ENCODE measurements at places on chromosomes 1 and 21.
A peak's percentile ranks its signal among the peaks of the same experiment; 100 is the strongest.

- DNase-seq: no peak
These were observed 44.1 kb upstream of the ACTL8 start for GRCh38 chr1:17710889-17711576.

- no peak for DNase-seq
These were observed 39.0 kb downstream of the TENT5C start for GRCh38 chr1:117644696-117645311.

GRCh38 chr1:82978461-82979324 is 1020.2 kb downstream of the TTLL7 start:
- DNase-seq: no peak

DNA sequence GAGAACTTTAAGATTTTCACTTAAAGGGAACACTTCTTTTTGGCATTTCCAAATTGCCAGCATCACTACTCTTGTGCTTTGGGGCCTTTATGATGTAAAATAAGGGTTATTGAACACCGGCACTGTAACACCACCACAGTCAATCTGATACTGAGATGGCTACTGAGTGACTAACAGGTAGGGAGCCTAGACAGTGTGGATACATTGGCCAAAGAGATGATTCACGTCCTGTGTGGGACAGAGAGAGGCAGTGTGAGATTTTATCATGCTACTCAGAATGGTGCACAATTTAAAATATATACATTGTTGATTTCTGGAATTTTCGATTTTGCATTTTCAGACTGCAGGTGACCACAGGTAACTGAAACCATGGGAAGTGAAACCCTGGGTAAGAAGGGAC is 261.6 kb downstream of the SPATA17 start:
- DNase-seq: no peak

DNA sequence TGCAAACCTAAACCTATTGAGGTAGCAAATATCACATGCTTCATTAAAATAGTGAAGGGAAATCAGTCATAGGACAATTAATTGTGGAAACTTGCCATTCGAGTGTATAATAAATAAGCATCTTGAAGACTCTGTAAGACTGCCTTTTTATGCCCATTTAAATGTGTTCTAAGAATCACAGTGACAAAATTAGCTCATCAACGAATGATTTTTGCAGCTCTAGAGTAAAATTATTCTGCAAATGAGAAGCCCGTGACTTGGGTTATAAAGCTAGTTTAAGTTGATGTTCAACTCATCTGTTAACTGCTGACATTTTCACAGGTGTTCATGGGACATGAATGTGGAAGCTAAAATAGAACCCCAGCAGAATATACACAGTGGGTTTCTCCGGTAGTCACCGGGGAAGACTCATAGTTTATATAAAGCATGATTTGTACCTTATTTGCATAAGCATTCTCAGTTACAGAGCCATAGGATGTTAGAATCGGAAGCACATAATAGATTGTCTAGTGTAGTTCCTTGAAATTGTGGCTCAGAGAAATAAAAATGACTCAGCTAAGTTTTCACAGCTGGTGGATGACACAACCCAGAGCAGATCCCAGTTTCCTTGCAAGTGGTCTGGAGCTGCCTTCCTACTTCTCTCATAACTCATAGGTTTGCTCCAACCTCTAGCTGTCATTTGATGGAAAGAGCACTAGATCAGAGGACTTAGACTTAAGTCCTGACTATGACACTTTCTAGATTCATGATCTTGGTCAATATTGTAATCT is 107.3 kb downstream of the UCHL5 start:
- peak; percentile 89 for DNase-seq

GRCh38 chr1:58652651-58653184 is 47.1 kb downstream of the MYSM1 start:
- peak; percentile 87 for DNase-seq

DNA sequence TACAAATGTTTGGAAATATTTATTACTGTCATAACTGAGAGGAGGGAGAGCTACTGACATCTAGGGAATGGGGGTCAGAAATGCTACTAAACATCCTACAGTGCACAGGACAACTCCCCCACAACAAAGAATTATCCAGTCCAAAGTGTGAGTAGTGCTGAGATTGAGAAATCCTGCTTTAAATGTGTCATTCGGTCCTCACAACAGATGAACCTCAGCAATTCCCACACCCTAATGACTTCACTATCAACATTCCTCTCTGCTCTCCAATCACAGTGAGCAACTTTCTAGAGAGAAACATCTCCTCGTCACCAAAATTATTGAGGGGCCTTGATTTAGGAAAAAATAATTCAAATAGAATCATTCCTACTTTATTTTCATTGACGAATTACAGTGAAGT is 18.0 kb downstream of the OMA1 start:
- DNase-seq: peak; percentile 30

GRCh38 chr1:21381354-21381753 is 58.6 kb upstream of the NBPF3 start:
- DNase-seq: no peak

GRCh38 chr1:10945991-10946509 is 66.4 kb upstream of the TARDBP start:
- no peak for DNase-seq

DNA sequence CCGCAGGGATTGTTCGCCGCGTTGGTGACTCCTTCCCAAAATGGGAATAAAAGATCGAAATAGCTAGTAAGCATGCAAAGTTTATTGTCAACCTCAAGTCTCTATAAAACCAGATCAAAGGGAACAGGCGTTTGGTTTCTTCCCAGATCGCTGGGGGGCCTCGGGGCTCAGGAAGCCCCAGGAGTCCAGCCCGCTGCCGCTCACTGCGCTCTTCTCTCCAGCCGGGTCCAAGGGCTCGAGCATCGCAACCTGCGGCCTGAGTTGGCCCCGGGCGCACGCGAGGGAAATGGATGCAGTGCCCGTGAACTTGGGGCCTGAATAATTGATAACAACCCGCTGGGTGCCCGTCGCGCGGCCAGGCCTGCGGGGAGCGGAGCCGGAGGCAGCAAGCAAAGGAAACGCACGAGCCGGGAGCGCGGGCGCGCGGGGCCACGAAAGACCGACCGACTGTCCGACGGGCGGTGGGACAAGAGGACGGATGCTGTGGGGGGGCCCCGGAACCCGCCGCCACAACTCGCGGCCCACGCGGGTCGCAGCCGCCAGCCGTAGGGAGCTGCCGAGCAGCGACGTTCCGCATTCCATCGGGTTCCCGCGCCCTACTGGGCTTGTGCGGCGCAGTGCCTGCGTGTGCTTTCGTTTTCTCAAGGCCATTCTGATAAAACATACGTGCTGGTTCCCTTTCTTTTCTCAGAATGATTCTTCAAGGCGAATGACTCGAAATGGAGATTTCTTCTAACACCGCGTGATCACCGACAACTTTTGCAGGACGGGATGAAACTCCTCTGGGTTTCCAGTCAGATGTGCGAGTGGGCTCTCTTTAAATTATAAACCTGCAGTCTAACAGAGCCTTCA is 14.0 kb upstream of the ALX3 start:
- DNase-seq: peak; percentile 87

- DNase-seq: no peak
These were observed 114.6 kb downstream of the AKT3 start for GRCh38 chr1:243735457-243735856.

Data from suppressor macrophage treated with lipopolysaccharide for 1 hour (primary cell).